Right ventricle myocardium inferior (tissue), 1 donor: ENCODE measurements at places on chromosomes 11 and 22. TPM values are rescaled to one million over a fixed set of nuclear protein-coding genes. Genes with fewer than 3 reads are reported as not detected.

The ESAM gene
- 43.1 TPM for total RNA-seq

DNA sequence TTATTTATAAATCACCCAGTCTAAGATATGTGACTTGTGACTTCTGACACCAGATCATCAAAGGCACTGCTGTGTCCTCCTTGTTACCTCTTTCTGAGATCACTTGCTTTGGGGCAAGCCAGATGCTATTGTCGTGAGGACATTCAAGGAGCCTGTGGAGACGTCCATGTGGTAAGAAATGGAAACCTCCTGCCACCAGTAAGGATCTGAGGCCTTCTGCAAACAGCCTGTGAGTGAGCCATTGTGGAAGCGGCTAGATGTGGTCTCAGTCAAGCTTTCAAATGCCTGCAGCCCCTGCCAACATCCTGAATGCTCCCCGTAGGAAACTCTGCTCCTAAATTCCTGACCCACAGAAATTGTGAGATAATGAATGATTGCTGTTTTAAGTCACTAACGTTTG lies 11.7 kb upstream of the RDX start:
- DNase-seq = no peak

DNA sequence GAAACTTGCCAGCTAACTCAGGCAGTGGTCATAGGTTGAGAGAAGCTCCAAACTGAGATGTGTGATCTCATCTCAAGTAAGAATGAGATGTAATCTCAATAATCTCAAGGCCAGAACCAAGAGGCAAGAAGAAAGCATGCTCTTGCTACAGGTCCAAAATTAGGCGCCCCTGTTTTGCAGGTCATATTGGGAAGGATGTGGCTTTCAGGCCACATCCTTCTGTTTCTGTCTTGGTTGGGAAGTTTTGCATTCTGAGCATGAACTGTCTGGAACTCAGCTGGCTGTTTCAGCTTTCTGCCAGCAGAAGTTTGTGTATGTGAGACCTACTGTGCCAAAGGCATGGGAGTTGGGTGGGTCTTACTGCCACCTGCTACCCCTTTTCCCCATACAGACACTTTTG lies 67.5 kb upstream of the MS4A8 start:
- no peak for DNase-seq

The RHOD gene
- total RNA-seq = 62.5 TPM

- no peak for DNase-seq
Measured at GRCh38 chr11:102589047-102589459, 36.1 kb downstream of the MMP20 start.

DNA sequence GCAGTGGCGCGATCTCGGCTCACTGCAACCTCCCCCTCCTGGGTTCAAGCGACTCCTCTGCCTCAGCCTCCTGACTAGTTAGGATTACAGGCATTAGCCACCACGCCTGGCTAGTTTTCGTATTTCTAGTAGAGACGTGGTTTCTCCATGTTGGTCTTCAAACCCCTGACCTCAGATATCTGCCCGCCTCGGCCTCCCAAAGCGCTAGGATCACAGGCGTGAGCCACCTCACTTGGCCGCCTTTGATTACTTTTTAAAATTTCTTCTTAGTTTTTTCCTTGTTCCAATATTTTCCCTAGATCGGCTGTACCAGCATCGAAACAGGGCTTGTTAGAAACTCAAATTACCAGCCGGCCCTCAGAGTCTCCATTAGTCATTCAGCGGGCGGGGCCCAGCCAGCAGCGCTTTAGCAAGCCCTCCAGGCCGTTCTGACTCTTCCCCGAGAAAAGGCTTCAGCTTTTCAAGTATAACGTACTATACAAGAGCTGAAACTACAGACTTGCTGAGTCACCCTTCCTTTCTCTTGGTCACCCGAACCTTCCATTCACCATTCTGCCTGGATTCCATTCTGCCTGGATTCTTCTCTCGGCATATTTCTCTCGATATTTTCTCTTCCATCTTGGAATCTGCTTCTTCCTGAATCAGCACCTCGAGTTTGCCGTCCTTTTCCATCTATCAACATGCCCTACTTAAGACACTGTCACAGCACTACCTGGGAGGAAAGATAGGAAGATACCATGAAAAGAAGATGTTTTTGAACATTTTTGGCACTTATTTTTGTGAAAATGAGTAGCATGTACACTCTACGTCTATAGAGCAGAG lies 6.7 kb upstream of the CAPRIN1 start:
- no peak for DNase-seq

GRCh38 chr11:113618360-113618759 lies 87.7 kb downstream of the TMPRSS5 start:
- no peak for DNase-seq

DNA sequence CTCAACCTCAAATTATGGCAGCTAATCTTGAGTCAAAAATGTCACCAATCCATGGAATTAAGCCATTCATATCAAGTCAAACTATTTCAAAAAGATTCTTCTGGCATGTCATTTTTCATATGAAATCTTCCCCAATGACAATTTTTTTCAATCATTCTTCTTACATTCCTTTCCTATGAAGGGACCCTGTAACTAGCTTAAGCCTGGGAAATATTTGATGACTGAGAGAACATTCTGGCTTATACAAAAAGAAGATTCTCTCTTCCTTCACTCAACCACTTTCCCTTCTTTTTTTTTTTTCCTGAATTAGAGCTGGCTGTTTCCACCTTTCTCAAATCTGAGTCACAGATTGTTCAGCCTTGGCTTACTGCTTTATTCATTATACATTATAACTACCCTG lies 903.7 kb downstream of the FAM181B start:
- DNase-seq = no peak

The OR52N4 gene
- total RNA-seq = not detected

GRCh38 chr11:20563866-20564265 lies 35.5 kb upstream of the SLC6A5 start:
- DNase-seq = no peak

DNA sequence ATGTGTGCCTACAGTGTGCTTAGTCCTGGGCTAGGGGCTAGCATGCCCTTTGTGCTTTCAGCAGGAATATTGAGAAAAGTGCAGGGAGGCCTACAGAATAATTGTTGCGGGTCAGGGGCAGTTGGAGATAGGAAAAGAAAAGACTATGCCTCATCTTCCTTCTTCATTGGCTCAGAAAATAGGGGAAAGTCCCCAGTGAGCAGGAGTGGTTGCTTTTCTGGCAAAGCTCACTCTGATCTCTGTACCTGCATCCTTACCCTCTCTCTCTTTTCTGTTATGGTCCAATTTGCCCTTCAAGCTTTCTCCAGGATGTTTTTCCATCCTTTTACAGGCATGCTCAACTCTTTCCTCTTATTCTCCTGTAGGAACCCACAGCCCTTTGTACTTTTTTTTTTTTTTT lies 29.5 kb upstream of the RRM1 start:
- no peak for DNase-seq

DNA sequence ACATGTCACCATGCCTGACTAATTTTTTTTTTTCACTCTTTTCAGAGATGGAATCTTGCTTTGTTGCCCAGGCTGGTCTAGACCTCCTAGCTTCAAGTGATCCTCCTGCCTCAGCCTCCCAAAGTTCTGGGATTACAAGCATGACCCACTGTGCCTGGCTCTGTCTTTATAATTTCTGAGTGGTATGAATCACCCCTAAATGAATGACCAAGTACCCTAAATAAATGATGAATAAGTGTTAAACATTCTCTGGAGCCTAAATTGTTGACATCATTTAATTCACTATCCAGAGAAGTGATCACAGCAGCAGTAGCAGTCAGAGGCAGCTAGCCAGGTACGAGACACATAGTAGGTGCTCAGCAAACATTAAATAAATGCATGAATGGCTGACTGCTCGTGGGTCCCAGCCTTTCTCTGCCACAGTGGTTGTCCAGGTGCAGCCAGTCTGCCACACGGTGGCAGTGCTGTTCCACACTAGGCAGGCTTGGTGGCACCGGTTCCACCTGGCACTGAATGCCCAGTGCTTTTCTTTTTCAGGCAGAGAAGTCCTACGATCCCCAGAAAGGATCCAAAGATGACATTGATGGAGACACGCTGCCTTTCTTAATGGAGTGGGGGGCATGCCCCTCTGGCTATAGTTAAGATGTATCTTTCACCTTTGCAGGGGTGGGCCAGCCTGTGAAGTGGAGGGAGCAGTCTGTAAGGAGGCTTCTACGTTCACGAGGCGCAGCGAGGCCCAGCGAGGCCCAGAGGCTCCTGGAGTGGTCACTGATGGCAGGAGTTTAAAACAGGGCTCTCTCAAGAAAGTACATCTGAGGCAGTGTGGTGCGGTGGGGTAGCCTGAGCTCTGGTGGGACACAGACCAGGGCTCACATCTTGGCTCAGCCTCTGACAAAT lies 8.7 kb upstream of the TTC12 start:
- peak; percentile 87 for DNase-seq

GRCh38 chr11:16357775-16358174 lies 1.4 kb upstream of the SOX6 start:
- DNase-seq = no peak

The CECR2 gene
- total RNA-seq = 6.4 TPM

DNA sequence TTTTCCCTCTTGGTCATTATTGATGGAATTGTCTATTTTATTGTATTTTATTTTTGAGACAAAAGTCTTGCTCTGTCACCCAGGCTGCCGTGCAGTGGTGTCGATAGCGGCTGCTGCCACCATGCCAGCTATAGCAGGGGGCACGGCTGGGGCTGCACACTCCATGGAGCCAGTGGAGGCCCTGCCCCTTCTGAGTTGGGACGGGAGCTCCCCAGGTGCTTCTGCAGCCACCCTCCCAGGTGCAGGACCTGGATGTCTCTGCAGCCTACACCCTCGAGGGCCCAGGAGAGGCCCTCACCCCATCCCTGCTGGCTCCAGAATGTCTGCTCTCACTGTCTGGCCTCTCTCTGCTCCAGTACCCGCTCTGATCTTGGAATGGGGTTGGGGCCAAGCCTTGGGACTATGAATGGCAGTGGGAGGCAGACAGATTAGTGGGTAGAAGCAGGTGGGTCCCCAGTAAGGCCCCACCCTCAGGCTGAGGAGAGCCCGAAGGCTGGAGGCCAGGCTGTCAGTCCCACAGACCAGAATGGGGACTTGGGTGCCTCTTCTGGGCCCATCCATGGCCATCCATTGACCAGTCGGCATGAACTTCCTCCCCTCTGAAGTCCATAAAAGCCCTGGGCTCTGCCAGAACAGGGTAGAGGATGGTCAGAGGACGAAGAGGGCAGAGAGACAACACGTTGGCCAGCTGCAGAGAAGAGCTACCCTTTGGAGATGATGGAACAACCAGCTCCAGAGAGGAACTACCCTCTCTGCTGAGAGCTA lies 49.6 kb upstream of the ATXN10 start:
- DNase-seq = no peak

GRCh38 chr11:35610631-35611030 lies 7.6 kb upstream of the FJX1 start:
- no peak for DNase-seq

GRCh38 chr11:5247472-5248192 lies 2.0 kb downstream of the HBG1 start:
- DNase-seq = no peak

The PEX16 gene
- 10.4 TPM for total RNA-seq

DNA sequence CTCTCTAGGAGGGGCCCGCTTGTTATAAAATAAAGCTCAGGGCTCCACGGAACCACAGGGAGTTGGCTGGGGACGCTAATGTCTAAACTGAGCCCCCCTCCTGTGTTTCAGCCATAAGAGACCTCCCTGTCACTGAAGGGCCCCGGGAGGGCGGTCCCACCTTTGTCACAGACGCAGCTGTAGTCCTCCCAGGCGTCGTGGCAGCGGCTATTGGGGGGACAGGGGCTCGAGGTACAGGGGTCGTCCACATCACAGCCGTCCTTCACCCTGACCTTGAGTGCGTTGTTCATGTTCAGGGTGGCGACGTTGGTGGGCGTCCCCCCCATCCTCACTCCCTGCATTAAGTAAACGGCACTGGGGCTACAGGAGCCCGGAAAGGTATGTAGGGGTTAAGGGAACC lies 62.0 kb downstream of the TRMU start:
- DNase-seq = no peak

The GAL3ST1 gene
- 0.19 TPM for total RNA-seq

DNA sequence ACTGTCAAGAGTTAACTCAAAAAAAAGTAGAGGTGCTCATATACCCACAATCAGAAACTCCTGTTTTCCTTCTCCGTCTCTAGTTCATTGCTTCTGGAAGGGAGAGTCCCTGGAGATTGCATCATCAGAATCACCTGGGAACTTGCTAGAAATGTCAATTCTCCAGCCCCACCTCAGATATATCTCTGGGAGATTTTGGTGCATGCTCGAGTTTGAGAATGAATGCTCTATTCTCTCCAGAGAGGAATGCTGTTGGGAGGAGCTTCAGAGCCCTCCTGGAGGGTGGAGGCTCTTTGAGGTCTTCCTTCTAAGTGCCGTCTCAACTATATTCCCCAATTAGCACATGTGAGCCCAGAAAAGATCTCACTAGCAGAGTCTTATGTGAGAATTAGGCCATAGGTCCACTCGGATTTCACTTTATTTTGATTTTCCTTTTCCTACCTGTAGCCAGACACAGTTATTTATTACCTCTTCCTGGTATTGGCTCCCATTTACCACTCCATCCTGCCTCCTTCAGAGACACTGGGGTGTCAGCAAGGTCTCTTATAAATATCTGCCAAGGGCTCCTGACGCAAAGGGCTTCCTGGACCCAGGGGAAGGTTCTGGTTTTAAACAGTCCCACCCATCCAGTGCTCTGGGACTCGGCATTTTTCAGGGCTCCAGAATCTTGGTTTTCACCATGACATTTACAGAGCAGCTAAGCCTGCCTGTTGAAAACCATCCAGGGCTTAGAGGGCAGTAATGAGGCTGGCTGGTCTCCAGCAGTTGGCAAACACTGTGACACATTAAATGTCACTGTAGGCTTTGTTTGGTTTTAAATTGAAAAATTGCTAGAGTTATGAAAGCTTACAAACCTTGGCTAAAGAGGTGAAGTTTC lies 136.2 kb downstream of the CD44 start:
- DNase-seq = no peak

DNA sequence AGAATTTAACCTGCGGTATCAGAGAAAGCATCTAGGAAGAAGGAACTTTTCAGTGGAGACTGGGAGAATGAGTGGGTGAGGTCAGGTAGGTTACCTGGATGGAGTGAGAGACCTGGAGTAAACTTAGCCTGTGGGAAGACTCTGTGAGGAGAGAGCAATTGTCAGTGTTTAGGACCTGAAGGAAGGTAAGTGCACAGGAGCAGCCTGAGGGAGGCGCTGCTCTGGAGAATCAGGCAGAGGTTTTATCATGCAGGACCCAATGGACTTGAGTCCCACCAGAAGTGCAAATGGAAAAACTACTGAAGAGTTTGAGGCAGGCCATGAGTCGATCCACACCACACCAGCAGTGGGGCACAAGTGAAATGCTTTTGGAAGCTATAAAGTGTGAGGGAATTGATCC lies 10.6 kb upstream of the IFTAP start:
- DNase-seq = no peak

- DNase-seq = no peak
Measured at GRCh38 chr11:111230122-111230465, 15.4 kb upstream of the POU2AF2 start.

GRCh38 chr11:69050592-69051380 lies 2.1 kb downstream of the TPCN2 start:
- peak; percentile 45 for DNase-seq

- DNase-seq = peak; percentile 91
Measured at GRCh38 chr22:38353142-38353629, 36.0 kb upstream of the CSNK1E start.
